ENCODE measurements at places on chromosomes 2 and 18. TPM values are rescaled to one million over a fixed set of nuclear protein-coding genes. Genes with fewer than 3 reads are reported as not detected.

DNA sequence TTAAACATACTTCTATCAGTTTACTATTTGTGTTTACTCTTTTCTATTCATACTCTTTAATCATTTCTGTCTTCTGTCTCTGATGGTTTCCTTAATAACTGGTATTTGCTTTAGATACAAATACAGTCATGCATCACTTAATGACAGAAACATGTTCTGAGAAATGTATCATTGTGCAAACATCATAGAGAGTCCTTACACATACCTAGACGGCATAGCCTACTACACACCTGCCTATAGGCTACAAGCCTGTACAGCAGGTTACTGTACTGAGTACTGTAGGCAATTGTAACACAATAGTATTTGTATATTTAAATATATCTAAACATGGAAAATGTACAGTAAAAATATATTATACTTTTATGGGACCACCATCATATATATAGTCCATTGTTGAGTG, 36.3 kb downstream of the VSNL1 start:
- H3K27me3 ChIP-seq, result no peaks in the 10 kb centered on the region
- no peaks in the 10 kb centered on the region for H3K36me3 ChIP-seq
- peaks cover 18% of the 10 kb centered on the region for H3K4me1 ChIP-seq
- no peak for DNase-seq

DNA sequence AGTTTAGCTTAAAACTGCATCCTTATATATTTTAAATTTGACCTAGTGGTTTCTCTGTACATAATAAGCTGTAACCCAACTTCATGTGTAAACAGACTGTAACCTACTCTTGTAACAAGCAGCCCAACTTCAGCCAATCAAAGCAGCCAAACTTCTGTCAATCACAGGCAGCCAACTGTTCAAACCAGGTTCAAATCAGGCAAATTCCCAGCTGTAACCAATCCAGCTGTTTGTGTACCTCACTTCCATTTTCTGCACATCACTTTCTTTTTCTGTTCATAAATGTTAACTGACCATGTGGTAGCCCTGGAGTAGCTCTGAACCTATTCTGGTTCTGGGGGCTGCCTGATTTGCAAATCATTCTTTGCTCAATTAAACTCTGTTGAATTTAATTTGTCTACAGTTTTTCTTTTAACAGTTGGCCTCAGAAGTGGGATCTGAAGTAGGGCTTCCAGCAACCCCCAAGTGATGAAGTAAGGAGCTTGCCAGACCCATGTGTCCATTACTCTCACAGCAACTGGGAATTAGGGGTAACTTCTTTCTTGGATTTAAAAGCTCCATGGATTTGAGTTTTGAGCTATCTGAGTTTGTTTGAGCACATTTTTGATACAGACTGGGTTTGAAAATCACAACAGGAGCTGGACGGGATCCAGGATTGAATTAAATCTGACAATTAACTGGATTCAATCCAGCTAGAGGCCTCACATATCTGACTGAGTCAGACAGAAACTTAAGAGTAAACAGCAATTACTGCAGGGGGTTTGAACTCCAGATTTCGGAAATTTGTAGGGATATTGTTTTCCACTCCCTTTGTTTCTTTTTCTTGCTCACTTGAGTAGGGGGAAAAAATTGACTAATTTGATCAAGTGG, 1569.7 kb upstream of the SLC39A10 start:
- no peak for DNase-seq
- no peaks in the 10 kb centered on the region for H3K36me3 ChIP-seq
- no peaks in the 10 kb centered on the region for H3K4me1 ChIP-seq
- no peaks in the 10 kb centered on the region for H3K27me3 ChIP-seq
- H3K27ac ChIP-seq, result no peak overlapping the region

DNA sequence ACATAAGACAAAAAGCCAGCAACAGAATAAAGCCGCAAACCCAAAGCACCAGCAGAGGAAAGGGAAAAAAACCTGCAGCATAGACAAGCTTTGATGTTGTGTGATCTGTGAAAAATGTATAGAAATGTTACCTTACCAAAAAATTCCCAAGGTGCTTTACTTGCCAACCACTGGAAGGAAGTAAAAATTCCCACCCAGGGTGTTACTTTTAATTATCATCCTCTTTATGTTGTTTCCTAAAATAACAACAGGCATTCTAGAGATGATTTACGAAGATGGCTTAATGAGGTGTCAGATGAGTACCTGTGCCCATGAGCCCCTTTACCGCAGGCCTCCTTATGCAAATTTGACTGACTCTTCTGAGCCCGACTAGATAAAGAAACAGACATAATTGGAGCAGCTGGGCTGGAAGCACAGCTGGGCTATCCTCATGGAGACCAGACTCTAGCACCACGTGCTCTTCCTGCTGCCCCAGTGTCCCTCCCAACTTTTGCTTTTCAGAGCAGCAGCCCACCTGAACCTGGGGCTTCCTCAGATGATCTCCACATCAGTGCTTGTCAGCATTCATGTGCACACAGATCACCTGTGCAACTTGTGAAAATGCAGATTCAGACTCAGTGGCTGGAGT, 41.5 kb downstream of the SRSF7 start:
- peaks cover 78% of the 10 kb centered on the region for H3K36me3 ChIP-seq
- H3K4me3 ChIP-seq, result peak overlapping the region; percentile 24
- H3K4me1 ChIP-seq, result peaks cover 75% of the 10 kb centered on the region
- H3K27ac ChIP-seq, result peak overlapping the region; percentile 95
- no peaks in the 10 kb centered on the region for H3K27me3 ChIP-seq

GRCh38 chr2:20018601-20019152, 6.2 kb upstream of the MATN3 start:
- H3K4me3 ChIP-seq, result no peak overlapping the region
- H3K4me1 ChIP-seq, result no peaks in the 10 kb centered on the region
- H3K27ac ChIP-seq, result no peak overlapping the region

DNA sequence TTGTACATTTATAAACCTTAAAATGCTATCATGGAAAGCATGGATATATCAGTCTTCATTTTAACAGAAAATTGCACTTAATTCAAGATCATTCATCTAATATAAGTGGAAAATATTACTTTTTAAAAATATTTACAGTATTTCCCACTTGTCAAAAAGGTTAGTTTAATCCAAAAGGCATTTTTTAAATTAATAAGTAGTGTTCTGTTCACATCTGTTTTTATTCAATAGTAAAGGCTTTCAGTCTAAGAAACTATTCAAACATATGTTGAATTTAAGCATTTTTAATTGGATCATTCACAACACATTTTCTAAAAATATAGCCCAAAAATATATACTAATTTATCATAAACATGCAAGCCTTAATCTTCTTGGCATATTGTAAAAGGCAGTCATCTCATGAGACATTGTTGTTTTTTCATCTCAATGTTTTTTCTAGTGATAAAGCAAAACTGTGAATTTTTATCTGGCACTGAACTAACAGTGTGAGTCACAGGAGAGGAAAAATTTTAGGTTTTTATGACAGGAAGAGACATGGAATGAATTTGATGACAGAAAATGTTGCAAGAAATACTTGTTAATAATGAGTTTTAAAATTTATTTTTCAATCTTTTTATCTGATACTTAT, 1642.5 kb upstream of the TMEFF2 start:
- H3K4me1 ChIP-seq, result no peaks in the 10 kb centered on the region
- no peaks in the 10 kb centered on the region for H3K27me3 ChIP-seq
- H3K36me3 ChIP-seq, result no peaks in the 10 kb centered on the region
- no peak for DNase-seq
- H3K27ac ChIP-seq, result no peak overlapping the region

DNA sequence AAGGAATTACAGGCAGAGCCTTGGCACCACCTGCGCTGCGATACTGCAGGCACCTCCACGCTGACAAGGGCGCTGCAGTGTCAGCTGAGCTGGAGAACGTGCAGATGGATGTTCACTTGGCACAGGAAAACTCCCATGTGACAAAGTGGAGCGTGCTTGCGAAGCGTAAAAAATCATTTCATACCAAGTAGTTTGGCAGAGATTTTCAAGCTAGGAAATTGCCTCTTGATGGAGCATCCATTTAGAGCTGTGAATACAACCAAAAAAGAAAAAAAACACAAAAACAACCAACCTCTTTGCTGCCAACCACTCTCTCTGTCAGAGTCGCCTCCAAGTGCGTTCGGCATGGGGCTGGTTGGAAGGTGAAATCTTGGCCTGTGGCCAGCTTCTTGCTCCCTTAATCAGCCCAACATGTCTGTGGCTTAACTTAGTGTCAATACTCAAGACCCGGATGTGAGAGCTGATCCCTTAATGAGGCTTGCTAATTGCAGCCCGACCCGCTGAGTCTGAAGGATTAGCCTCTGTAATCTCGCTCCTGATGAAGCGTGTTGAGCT, 38.1 kb downstream of the ACOXL start:
- H3K36me3 ChIP-seq, result no peaks in the 10 kb centered on the region
- no peak overlapping the region for H3K27ac ChIP-seq
- peaks cover 40% of the 10 kb centered on the region for H3K27me3 ChIP-seq
- H3K4me3 ChIP-seq, result no peak overlapping the region

GRCh38 chr2:130391872-130392670, 36.2 kb downstream of the PTPN18 start:
- H3K36me3 ChIP-seq, result peaks cover 6% of the 10 kb centered on the region
- peaks cover 16% of the 10 kb centered on the region for H3K4me1 ChIP-seq
- H3K4me3 ChIP-seq, result peak overlapping the region; percentile 76
- DNase-seq, result no peak

- no peak overlapping the region for H3K4me3 ChIP-seq
- no peak overlapping the region for H3K27ac ChIP-seq
- no peaks in the 10 kb centered on the region for H3K4me1 ChIP-seq
- H3K27me3 ChIP-seq, result no peaks in the 10 kb centered on the region
Measured at GRCh38 chr18:52376104-52376503, 36.1 kb downstream of the DCC start.

DNA sequence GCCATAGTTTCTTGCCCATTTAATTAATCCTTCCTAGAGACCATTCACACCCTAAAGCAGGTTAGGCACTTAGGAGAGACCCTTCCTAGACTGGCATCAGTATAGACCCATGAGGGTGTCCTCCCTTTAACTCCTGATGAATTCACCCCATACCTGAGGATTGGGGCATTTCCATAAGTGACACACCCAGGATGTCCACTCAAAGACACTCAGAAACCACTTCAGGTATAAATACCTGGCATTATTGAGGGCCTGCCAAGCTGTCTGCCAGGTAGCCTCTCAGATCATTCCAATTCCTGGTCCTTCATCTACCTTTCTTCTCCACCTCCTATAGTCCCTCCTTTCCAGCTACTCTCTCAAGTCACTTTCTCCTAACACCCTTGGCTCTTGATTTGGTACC, 57.5 kb upstream of the SLC14A2 start:
- peaks cover 2% of the 10 kb centered on the region for H3K27me3 ChIP-seq
- no peak overlapping the region for H3K4me3 ChIP-seq
- H3K4me1 ChIP-seq, result no peaks in the 10 kb centered on the region
- H3K27ac ChIP-seq, result no peak overlapping the region

DNA sequence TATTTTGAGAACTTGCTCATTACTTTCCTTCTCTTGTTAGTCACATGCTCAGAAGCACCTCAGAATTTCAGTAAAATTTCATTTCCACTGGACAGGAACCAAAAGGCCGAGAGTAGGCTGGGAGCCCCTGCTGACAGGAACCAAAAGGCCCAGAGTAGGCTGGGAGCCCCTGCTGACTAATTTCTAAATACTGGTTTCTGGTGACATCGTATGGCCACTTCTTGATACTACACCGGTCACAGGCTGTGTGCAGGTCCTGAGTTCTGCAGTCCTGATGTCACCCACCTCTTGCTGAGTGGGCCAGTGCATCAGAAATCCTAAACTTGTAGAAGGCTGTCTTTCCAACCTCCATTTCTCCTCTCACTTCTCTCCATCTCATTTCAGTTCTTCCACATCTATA, 17.7 kb upstream of the EN1 start:
- no peak overlapping the region for H3K27ac ChIP-seq
- no peaks in the 10 kb centered on the region for H3K36me3 ChIP-seq
- peaks cover 29% of the 10 kb centered on the region for H3K27me3 ChIP-seq
- DNase-seq, result no peak

The PTPRN gene
- total RNA-seq, result 0.28 TPM

The TMEM178A gene
- total RNA-seq, result 0.43 TPM

The CAPN13 gene
- total RNA-seq, result not detected

The EMILIN2 gene
- 21.4 TPM for total RNA-seq
